ENCODE measurements at places on chromosomes 4 and X.

- DNase-seq: no peak
These were observed 24.4 kb downstream of the CLDN22 start for GRCh38 chr4:183295711-183296110.

DNA sequence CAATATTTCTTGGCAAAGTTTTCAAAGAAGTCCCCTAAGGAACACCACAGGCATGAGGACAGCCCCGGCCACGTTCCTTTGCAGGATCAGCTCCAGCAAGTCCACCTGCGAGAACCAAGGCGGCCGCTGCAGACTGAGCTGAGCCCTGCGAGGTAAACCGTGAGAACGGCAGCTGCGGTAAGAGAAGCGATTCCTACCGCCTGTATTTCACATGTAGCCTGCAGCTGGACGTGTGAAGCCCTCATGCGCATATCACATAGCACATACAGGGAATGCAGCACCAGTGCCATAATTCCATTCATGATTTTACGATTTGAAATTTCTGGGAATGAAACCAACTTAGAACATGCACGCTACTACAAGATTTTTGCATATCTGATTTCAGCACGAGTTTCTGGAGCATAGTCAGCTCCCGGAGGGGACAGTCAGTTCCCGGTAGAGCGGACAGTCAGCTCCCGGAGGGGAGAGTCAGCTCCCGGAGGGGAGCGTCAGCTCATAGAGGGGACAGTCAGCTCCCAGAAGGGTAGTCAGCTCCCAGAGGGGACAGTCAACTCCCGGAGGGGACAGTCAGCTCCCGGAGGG lies 41.7 kb downstream of the FGFRL1 start:
- DNase-seq: no peak

DNA sequence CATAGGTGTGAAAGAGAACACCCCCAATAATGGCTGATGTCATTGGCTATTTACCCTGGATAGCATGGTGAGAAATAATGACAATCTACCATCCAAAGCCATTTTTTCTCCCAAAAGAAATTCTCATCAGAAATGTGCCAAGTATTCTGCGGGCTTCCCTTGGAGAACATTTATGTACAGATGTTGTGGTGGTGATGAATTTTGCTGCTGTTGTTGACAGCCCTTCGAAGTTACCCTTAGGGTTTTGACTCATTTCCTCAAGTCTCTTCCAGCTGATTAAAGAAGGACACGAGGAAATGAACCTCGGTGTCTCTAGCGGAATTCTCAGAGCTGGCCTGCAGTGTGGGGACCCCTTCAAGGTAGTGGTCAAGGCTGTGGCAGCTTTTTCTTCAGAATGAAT lies 3.4 kb downstream of the KIT start:
- DNase-seq: no peak

DNA sequence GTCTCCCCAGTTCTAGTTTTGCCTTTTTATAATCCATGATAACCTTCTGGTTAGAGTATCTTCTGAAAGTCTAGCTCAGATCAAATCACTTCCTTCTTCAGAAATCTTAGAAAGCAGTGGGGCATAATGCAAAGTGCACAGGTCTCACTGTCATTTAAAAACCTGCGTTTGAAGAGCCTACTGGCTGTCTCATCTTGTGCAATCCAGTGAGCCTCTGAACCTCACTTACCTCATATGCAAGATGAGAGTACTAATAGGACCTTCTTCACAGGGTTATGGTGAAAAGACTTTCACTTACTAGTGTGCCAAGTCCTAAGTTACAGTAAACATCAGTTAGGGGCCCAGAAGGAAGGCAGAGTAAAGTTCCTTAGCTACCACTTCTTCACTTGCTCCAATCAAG lies 131.4 kb downstream of the ENOX2 start:
- no peak for DNase-seq

DNA sequence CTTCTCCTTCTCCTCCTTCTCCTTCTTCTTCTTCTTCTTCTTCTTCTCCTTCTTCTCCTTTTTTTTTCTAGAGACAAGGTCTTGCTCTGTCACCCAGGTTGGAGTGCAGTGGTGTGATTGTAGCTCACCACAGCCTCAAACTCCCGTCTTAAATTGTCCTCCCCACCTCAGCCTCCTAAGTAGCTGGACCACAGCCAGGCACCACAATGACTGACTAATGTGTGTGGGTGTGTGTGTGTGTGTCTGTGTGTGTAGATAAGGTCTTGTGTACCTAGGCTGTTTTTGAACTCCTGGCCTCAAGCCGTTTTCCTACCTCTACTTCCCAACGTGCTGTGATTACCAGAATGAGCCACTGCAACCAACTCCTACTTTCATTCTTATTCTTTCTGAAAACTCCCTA lies 390.9 kb downstream of the ADAM29 start:
- no peak for DNase-seq

- DNase-seq: no peak
These were observed 182.8 kb downstream of the QDPR start for GRCh38 chr4:17329046-17329445.

GRCh38 chr4:13986548-13986947 lies 359.0 kb upstream of the BOD1L1 start:
- no peak for DNase-seq

- DNase-seq: no peak
These were observed 973 bp downstream of the STK32B start for GRCh38 chr4:5052204-5052702.

DNA sequence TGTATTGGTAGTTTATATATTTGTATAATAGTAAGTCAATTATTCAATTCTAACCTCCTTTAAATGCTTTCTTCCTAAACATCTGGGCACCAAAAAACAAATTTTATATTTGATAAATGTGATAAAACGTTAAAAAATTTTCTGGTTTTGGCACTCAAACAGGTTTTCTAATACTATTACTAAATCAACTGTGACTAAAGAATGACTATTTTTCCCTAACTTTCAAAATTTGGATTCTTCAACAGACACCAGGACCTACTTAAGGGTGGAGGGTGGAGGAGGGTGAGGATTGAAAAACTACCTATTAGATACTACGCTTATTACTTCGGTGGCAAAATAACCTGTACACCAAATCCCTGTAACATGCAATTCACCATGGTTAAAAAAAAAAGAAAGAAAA lies 555.5 kb downstream of the IL15 start:
- DNase-seq: no peak

- DNase-seq: no peak
These were observed 23.4 kb upstream of the MTHFD2L start for GRCh38 chr4:74134500-74134852.

- DNase-seq: no peak
These were observed 4.3 kb upstream of the TLR6 start for GRCh38 chr4:38860788-38861424.

DNA sequence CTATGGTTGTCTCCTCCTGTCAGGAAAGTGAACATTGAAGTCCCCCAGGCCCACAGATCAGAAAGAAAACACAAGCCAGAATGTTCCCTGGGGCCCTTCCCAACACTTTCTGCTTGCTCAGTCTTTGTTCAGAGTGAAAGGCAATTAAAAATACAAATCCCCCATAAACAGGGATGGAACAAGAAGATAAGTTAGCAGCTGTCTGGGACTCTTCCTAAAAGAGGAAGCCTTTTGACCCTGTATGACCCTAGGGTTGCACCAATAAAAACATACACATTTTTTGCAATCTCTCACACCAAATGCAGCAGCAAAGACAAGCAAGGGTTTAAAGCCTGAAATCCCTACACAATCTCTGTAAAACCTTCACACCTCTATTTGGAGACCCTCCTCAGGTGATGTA lies 22.6 kb downstream of the IRF2 start:
- DNase-seq: no peak

DNA sequence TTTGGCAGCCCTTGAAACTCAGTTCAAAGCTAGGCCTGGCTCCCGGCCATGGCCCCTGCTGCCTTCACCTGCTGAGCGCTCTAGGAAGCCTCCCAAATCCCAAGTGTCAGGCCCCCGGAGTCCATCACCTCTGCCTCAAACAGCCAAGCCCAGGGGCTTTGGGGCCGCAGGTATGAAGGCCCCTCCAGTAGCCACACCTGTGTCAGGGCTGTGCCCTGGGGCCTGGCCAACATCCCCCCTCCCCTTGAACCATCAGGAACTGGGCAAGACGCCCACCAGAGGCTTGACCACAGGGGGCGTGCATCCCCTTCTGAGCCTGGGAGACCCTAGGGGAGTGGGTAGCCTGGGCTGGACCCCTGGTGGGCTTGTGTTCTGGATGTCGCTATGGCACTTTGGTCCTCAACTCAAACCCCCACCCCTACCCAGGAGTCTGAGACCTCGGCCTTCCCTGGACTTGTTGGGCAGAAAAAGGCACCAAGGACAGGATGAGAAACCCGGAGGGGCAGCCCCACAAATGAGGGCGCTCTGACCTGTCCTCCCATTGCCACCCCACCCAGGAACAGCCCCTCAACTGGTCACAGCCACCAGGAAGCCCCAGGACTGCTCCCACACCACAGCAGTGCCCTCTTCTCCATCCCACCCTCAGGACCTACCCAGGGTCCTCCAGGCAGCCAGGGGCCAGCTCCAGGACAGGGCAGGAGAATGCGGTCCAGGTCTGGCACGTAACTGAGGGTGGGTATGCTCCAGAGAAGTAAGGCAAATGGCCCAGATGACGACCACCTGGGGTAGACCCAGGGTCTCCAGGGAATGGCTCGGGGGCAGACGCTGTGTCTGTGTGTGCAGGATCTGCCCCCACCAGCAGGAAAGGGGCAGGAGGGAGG lies 4.2 kb upstream of the SLBP start:
- DNase-seq: no peak

GRCh38 chr4:176276710-176277109 lies 7.7 kb upstream of the ASB5 start:
- DNase-seq: no peak

DNA sequence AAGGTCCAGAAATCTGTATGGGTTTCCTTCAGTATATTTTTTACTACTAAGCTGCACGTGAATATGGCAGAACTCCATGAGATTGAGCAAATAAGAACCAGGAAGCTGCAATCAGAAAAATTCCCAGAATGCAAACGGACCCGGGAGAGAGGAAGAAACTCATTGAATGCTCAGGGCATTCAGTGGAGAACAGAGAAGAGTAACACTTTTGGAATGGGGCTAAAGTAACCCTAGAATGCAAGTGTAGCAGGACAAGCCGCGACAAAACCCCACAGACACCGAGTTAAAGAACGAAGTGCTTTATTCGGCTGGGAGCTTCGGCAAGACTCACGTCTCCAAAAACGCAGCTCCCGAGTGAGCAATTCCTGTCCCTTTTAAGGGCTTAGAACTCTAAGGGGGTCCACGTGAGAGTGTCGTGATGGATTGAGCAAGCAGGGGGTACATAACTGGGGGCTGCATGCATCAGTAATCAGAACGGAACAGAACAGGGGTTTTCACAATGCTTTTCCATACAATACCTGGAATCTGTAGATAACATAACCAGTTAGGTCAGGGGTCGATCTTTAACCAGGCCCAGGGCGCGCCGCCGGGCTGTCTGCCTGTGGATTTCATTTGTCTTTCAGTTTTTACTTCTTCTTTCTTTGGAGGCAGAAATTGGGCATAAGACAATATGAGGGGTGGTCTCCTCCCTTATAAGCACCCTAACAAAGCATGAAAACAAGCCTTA lies 56.4 kb downstream of the RAB28 start:
- DNase-seq: no peak

- no peak for DNase-seq
These were observed 352.3 kb downstream of the GRXCR1 start for GRCh38 chr4:43244688-43245382.

GRCh38 chr4:6008092-6008551 lies 10.1 kb downstream of the C4orf50 start:
- no peak for DNase-seq

GRCh38 chrX:123487236-123487635 lies 245.6 kb downstream of the THOC2 start:
- no peak for DNase-seq
